Activated naive CD8-positive, alpha-beta T cell treated with anti-CD3 and anti-CD28 coated beads for 36 hours (primary cell): ENCODE measurements at places on chromosomes 16 and 17.

GRCh38 chr16:48292452-48292851 is 45.1 kb upstream of the ABCC11 start:
- no peak for DNase-seq

DNA sequence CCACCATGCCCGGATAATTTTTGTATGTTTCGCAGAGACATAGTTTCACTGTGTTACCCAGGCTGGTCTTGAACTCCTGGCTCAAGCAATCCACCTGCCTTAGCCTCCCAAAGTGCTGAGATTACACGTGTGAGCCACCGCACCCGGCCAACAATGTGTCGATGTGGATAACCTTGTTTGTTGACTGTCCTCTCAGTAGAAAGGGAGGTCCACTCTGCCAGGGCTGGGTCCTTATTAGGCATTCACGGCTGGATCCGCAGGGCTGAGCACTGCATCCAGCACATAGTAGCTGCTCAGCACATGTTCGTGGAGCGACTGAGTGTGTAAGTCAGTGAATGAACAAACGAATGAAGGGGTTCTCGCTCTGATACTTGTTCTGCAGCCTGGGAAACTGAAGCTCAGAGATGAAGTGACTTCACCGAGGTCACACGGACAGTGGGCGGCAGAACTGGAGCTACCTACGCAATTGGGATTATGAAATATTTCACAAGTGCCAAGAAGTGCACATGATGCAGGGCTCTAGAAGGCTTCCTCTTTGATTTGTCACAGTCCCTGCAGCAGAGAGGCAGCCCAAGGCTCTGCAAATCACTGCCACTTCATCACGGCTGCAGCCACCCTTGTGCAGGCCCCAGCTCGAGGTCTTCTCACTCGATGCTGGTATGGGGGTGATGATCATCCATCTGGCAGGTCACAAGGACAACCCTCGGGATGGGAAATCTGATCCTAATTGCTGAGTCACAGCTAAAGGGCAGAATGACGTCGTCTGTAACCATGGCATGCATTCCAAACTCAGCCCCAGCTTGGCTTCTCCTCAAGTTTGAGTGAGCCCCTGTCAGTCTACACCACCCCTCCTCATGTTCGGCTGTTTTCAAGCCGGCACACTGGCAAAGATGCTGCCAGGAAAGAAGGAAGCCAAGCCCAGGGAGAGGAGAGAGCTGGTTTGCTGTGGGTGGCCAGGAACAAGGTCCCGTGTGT is 28.0 kb upstream of the SNN start:
- DNase-seq: no peak

DNA sequence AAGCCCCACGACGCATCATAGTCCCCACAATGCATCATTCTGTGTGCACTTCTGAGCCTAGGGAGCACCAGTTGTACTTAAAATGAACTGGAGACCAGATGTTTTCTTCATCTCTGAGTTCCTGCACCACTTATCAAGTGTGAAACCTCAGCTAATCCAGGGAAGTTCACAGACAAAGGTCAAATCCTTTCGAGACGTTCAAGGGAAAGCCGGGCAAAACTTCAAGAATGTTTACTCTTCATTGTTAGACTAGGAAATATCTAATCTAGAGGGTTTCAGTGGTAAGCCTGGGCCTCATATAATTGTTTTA is 4.6 kb upstream of the PMP22 start:
- DNase-seq: no peak

- no peak for DNase-seq
These were observed 9.1 kb downstream of the TIMP2 start for GRCh38 chr17:78915872-78916632.

DNA sequence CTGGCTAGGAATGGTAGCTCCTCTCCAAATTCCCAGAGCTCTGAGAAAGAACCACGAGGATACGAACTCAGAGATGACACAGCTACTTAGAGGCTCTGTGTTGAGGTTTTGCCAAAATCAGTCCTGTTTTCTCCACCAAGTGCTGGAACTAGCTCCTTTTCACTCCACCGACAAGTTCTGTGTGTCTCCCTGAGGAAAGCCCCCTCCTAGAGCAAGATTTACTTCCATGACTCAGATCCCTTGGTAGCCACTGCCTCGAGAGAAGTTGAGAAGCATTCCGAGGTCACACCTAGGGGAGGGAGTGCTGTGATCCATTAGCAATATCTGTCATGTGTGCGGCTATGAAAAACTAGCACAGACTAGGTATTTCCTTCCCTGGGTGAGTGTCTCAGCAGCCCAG is 30.6 kb downstream of the IL21R start:
- DNase-seq: no peak

DNA sequence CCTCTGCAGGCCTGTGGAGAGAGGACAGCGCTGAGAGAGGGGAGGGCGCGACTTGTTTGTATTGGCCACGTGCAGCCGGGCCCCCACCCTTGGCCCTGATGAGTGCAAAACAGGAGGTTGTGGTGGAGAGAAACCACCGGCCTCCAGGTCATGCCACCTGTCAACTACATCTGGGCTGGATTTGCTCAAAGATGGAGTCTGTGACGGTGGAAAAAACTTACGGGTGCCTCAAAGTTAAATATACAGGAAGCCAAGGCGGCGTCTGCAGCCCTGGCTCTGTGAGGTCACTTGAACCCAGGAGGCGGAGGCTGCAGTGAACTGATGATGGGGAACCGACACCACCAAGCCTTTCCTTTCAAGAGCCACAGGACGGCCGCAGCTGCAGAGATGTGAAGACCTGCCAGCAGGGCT is 15.7 kb downstream of the C16orf74 start:
- peak; percentile 46 for DNase-seq

DNA sequence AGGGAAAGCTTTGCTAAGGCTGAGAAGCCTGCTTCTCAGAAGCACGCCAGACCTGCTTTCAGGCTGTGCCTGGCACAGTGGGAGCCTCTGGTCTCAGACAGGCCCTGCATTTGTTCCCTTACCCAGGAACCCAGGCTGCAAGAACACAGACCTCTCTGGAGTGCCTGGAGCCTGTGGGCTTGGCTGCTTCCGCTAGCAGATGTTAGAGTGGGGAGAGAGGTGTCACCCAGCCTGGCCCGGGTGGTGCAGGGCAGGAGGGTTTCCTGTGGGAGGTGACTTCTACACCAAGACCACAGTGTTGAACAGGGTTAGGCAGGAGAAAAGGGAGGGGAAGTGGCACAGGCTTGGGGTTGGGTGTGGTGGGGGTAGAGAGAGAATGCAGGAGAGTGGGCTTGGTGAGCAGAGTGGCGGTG is 35.8 kb upstream of the ADGRG1 start:
- peak; percentile 81 for DNase-seq

- DNase-seq: no peak
These were observed 57.4 kb downstream of the SYNRG start for GRCh38 chr17:37551788-37552187.

DNA sequence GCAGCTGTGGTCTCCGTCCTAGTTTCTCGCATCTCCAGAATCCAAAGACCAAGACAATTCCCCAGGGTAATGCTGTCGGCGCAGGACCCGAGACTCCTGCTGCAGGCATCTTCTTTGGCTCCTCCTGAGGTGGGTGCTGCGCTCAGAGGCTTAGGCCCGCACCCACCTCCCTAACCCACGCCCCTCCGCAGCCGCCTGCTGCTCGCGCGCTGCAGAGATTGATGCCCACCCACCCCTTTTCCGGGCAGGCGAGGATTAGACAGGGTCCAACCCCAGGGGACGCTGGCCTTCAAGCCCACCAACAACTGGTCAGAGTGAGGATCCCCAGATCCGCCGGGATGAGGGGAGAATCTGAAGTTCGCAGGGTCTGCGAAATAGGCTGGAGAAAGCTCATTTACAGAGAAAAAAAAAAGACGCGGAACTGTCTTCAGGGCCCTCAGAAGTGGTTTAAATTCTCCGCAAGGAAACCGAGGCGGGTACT is 27.9 kb downstream of the SLFN11 start:
- no peak for DNase-seq

- no peak for DNase-seq
These were observed 428 bp upstream of the SALL1 start for GRCh38 chr16:51151435-51151960.

DNA sequence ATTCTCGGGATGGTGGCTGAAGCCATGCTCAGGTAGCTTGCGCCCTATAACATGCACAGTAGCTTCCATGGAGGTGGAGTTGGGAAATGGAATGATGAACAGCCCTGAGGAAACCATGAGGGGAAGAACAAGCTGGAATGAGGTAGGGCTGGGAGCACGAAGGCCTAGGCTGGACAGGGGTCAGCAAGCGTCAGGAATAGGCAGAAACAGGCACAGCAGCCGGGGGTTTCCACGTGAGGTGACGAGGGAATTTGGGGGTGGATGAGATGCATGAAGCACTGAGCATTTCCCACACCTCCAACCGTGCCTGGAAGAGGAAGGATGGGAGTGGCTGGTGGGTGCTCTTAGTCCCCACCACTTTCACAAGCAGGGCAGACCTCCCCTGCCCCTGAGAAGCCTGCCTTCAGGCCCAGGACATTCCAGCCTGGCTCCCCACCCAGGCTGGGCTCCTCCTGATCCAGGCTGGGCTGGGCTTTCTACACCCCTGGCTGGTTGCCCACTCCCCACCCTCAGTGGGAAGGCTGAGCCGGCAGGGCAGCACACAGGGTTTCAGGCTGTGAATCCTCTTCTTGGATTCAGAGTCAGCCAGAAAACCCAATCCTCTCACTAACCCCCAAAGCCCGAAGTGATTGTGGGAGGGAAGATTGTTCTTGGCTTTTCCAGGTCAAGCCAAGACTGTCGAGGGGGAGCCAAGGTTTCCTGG is 21.9 kb downstream of the PLEKHG4 start:
- no peak for DNase-seq

DNA sequence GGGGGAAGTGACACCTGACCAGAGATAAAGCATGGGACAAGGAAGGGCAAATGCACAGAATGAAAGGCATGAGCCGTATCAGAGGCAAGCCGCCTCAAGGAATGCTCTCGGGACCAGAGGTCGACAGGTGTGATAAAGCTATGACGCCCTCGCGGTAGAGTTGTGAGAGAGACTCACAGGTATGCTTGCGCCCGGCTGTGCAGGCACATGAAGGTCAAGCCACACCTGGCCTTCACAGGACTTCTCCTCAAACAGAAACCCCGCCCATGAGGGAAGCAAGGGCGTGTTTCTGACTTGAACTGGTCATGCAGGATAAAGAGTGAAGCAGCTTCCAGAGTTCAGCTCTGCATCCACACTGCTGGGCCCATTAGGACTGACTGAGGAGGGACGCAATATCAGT is 7.8 kb downstream of the NCBP3 start:
- no peak for DNase-seq

- DNase-seq: no peak
These were observed 206.3 kb upstream of the TOM1L1 start for GRCh38 chr17:54694287-54694887.

DNA sequence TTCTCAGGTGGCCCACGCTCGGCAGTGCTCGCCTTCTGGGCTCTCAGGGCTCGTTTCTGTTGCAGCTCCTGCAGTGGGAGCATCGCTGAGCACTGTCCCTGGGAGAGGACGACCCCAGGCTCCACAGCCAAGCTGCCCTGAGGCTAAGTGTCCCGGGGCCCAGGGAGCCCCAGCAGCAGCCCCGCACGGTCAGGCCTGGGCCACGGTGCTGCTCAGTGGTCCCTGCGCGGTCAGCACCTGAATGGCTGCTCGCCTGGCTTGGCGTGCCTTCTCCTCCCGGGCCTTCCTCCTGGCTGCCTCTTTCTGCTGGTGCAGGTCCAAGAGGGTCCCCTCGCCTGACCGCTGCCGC is 23.3 kb downstream of the CEP131 start:
- no peak for DNase-seq

DNA sequence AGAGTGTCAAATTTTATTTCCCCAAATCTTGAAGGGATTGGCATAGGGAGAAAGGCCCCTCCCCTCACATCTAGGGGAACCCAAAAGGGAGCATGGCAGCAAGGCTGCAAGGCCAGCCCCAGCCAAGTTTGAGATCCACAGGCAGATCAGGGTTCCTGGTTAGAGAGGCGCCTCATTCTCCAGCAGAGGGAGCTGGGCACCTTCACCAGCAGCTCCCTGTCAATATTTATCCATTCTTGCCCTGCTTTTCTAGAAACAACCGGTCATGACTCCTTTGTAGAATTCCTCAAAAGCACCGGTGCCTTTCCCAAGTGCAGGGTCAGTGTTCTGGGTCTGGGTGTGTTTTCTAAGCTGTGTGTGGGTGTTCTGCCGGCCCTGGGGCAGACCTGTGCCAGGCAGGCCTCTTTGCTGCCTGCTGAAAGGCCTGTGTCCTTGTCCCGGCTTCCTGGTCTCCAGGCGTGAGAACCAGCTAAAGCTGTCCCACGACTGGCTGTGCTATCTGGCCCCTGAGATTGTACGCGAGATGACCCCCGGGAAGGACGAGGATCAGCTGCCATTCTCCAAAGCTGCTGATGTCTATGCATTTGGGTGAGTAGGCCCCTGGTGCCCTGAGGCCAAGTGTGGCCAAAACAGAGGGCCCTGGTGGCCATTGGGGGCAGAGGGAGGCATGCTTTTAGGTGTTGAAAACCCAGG is 21.2 kb upstream of the LGALS9 start:
- DNase-seq: no peak

- no peak for DNase-seq
These were observed 571 bp downstream of the TIMP2 start for GRCh38 chr17:78924481-78925151.

- DNase-seq: no peak
These were observed 48.1 kb downstream of the RPH3AL start for GRCh38 chr17:304461-304860.

DNA sequence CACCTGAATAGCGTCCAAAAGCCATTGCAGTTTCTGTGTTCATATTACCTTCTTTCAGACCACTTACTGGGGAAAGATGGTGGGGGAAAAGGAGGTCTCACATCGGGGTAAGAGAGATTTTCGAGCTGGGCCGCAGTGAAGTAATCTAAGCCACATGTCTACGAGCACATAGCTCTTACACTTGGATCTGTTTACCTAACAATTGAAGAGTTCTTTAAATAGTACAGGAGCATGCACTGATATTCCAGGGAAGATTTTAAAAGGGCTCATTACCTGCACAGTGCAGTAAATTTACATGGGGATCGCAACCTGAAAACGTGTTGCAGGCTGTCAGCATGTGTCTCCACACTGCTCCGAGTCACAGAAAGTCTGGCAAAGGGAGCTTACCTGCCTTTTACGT is 12.6 kb downstream of the MAF start:
- no peak for DNase-seq

DNA sequence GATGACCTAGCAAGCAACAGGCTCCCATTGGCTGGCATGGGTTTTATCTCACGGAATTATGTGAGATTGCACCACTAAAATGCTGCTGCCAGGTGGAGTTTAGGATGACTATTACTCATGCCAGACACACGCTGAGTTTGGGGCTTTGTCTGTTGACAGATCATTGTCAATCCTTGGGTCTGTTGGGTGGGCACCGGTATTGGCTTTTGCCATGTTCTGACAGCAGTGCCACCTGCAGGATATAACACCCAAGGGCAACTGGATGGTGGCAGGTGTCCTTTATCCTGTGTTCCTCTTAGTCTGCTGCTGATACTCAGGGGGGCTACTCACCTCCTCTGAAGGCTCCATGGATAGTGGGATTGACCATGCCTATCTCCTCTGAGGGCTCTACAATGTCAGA is 221.6 kb upstream of the DYNLRB2 start:
- DNase-seq: no peak
